ENCODE measurements at places on chromosomes 7 and 10.

DNA sequence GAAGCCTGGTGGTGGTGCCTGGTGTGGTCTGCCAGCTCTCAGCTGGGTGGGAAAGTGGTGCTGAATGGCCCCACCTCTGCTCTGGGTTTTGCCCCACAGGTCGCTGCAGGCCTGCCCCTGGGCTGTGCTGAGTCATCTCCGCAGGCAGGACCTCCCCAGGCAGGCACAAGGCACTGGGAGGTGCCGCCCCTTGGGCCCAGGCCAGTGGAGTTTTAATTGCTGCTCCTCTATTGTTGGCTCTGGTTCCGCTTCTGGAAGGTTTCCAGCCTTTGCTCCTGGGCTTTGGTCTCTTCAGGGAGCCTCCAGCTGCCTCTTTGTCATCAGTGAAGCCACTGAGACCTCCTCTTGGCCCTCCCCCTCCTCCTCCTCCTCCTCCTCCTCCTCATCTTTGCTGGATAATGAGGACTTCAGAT, 180.3 kb upstream of the GRB10 start:
- DNase-seq = no peak

DNA sequence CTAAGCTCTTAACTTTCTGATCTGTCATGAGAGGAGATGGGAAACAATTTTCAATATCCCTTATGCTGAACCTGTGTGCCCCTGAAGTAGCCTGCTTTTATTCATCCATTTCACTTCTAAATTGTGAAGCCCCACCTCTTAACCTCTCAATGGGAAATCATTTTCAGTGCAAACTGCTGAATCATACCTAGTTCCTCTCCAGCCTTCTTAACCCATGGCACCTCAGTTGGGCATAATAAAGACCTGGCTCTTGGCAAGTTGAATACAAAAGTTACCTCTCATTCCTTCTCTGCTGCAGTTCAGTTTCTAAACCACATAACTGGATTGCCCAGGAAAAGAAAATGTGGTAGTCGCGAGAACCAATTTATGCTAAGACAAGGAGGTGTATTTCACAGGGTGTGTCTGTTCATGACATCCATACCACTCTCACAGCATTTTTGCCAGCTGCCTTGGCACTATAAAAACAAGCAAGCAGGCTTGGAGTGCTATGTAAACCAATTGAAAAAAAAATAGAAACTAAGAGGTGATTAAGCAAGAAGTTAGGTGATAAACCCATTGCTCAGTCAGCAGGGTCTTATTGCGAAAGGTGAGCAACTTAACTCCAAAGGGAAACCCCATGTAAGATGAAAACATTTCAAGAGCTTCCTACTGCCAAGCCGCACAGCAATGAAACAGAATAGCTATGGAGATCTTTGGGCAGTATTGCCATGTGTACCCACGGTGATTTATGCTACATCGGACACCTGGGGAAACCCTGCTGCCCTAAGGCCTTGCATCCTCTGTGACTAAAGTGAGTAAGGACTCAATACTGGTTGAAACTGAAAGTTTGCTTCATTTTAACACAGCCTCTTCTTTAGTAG, 57.0 kb upstream of the DKK1 start:
- DNase-seq = no peak

GRCh38 chr7:5248201-5248885, 34.4 kb upstream of the SLC29A4 start:
- DNase-seq = no peak

DNA sequence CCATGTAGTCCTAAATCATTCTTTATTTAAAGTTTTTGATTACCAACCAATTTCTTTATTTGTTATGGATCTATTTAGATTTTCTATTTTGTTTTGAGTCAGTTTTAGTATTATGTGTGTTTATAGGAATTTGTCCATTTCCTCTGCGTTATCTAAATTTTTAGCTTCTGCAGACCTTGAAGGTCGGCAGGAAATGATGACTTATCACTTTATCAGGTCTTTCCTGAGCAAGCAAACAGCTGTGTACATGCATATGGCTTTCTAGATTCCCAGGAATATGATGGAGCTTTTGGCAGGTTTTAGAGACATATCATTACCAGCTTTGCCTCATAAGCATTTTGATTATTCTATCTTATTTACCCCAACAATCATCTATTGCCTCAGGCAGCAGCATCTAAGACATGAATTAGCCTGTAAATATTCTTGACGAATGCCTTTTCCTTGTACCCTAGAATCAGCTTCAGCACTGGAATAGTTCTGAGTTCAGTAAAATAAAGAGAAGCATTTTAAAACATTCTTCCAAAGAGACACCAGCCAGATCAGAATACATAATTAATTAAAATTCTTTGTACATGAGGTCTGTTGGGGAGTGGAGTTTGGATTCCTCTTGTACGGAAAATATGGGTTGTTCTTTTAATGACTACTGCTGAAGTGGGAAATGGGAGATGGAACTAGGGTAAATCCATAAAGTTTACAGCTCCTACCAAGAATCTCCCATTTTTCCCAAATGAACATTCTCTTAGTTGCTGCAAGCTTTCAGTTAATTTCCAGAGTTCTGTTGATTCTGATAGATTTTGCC, 408.8 kb upstream of the SEMA3C start:
- DNase-seq = no peak

- DNase-seq = no peak
Measured at GRCh38 chr10:122208571-122209430, 62.3 kb upstream of the BTBD16 start.

GRCh38 chr7:524800-525199, 5.2 kb upstream of the PDGFA start:
- DNase-seq = no peak

DNA sequence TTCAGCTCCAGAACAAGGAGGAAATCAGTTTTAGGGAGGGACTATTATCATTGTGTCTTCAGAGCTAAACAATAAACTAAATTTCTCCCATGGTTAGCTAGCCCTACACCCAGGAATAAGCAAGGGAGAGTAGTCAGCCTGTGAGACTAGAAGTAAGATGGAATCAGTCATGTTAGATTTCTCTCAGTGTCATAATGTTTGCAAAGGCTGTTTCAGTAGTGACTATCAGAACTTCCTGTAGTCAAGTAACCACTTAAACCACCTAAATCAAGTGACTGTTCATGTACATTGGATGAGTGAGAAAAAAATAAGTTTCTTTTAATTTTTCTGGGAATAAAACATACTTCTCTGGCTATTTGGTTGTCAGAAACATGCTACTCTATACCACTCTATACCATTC, 121.6 kb downstream of the KCND2 start:
- no peak for DNase-seq

DNA sequence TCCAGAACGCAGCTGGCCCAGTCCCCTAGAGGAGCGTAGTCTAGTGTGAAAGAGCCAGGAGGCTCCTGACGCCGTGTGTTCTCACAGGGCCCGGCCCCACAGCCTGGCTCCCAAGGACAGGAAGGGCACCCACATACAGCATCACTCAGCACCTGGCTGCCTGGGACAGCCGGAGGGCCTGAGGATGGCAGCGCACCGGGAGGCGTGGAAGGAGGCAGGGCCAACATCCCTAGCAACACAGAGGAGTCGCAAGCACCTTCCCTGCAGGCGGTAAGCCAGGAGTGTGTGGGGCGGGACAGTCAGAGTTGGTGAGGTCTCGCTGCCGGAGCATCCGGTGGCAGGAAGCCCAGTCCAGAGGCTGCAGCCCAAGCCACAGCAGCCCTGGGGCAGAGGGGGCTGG, 125.8 kb downstream of the MAD1L1 start:
- no peak for DNase-seq
